ENCODE measurements at places on chromosomes 4 and X.

GRCh38 chrX:9341291-9342201 lies 123.3 kb upstream of the TBL1X start:
- peak; percentile 23 for DNase-seq

GRCh38 chrX:39576041-39576872 lies 521.5 kb downstream of the BCOR start:
- DNase-seq: no peak

DNA sequence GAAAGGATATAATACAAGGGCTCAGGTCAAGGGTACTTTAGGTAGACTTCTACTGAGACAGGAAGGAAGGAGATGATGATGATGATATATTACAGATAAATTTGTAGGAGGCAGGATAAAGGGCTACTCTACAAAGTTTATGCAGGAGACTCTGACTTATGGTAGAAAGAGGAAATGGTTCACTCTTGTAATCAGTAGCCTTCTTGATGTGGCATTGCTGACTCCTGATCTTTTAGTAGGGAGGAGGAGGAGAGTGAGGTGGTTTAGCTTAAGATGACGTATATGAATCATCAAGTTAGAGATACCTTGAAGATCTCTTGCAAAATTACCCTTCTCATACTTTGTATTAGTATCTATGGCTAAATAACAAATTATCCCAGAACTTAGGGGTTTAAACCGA lies 4.7 kb downstream of the BLTP1 start:
- DNase-seq: no peak

DNA sequence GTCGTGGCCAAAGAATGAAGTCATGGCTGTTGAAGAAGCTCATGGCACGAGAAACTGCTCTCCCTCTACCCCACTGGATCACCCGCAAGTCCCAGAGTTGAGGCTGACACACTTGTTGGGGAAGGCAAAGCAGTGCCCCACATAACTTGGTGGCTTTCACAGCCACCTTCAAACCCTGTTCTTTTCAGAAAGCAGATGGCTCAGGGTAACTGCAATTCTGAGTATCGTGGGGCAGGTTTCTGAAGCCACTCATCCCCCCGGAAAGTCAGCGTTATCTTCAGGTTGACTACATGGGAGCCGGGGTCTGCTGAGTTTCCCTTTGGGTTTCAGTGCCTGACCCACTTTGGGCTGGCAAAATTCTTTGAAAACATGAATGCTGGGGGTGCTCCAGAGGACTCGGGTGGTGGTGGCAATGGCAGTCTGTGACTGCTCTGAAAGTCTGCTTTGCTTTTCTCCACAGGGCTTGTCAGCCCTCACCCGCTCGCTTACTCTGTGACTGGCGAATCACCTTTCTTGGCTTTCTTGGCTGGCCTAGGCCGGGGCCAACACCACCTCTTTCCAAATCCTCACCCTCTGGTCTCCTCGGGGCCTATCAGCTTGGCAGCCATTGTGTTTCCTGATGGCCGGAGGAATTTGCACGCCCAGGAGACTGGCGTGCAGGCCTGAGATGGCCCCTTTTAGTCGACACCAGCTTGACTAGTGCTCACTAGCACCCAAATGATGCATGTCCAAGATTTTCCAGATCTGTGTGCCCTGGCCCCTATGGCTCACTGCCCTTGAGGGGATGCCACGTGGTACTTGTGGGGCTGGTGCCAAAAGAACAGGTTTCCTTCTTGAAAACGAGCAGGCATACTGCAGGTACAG lies 7.3 kb downstream of the PPP1R3F start:
- no peak for DNase-seq

GRCh38 chr4:81827577-81828202 lies 356.0 kb upstream of the RASGEF1B start:
- no peak for DNase-seq

GRCh38 chrX:153854702-153855101 lies 24.4 kb upstream of the PDZD4 start:
- no peak for DNase-seq

- no peak for DNase-seq
Measured at GRCh38 chr4:140046543-140046942, 107.4 kb downstream of the MAML3 start.

DNA sequence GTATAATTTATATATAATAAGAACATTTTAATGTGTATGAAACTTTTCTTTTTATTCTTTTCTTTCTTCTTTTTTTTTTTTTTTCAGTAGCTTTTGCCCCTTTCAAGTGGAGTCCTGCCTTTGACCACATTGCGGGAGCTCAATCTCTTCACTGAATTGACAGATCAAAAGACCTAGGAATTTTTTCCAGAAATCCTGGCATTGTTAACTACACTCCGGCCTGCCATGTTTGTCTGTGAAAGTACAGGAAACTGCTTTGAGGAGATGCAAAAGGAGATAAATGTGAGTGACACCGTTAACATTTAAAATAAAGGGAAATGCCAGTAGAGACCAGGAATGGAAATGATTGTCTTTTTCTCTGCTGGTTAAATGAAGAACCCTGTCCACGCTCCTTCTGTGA lies 159.3 kb upstream of the VCX3A start:
- no peak for DNase-seq

DNA sequence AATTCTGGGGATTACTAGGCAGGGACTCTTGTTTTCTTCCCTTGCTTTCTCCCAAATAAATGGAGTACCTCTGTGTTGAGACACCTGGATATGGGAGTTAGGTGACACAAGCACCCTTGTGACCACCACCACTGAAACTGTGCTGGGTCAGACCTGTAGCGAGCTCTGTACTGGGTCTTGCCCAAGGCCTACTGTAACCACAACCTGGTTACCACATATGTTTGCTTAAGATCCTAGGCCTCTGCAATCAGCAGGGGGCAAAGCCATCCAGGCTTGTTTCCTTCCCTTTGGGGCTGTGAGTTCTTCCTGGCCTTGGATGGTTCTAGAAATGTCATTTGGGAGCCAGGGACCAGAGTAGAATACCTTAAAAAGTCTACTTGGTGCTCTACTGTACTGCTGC lies 49.4 kb downstream of the LPAR4 start:
- no peak for DNase-seq

DNA sequence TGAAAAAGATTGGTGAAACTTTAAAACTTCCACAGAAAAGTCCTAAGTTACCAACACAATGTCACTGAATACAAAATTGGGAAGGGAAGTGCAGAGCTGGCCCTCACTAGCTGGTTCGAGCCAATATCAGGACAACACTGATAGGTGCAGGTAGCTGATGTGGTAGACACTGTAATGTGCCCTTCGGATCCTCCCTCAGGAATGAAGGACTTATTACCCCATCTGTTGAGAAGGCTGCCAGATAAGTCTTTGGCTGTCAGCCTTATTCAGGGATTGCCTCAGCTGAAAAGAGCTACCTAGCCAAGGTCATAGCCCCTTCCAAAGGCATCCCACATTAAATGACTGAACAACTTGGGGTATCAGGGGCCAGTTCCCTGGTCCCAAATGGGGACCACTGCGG lies 5.3 kb downstream of the MCF2 start:
- DNase-seq: no peak

- DNase-seq: no peak
Measured at GRCh38 chr4:4857001-4857808, 2.3 kb upstream of the MSX1 start.

- no peak for DNase-seq
Measured at GRCh38 chr4:16862697-16863096, 35.7 kb downstream of the LDB2 start.

DNA sequence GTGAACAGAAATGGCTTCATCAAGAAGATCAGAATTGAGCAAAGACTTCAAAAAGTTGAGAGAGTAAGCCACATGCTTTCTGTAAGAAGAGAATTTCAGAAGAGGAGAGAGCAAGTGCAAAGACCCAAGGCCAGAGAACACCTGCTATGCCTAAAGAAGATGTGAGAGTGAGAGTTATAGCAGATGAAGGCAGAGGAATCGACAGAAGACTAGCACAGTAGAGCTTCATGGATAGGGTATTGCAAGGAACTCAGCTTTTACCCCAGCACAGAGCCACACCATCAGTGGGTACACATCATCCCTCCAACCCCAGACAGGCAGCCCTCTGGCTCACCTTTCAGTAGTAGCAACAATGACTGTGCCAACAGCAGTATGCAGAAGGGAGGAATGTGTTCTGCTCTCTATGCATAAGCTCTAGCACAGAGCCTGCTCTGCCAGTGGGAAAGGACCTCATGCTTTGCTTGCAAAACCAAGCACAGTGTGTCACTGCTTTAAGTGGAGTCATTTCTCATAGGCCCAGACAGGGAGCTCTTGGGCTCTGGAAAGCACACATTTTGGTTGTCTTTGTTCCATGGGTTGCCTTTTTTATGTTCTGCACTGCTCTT lies 318.6 kb downstream of the NAF1 start:
- DNase-seq: no peak

DNA sequence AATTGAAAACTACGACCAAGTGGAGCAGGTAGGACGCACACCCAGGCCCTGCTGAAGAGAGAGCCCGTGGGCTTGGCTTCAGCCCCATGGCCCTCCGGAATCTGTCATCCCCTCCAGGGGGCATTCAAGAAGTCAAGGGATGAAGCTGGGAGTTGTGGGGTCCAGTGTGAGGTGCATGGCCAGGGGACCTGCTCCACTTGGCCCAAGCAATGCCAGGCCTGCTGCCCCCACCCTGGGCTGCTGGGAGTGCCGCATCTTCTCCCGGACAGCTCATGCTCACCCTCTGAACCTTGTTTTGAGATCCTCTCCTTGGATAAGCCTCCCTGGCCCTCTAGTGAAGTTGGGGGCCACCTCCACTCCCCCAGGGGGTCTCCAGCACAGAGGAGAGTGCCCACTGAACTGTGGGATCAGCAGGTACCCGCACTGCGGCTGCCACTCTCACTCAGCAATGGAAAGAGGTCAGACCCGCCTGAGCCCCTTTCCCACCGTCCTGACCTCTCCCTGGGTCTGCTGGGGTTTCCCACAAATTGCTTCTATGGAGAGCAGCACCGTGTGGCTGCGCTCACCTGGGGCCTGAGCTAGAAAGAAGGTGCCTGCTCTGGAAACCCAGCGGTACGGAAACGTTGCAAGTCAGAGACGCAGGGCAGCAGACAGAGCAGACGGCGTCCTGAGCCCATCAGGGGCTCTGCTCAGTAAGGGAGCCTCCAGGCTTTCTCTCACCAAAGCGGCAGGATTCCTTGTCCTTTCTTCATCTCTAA lies 5.0 kb upstream of the ABLIM2 start:
- DNase-seq: no peak

GRCh38 chr4:79987401-79987800 lies 85.6 kb downstream of the ANTXR2 start:
- DNase-seq: no peak

- no peak for DNase-seq
Measured at GRCh38 chr4:18214411-18215055, 193.0 kb upstream of the LCORL start.

- DNase-seq: no peak
Measured at GRCh38 chrX:519741-520140, 110.8 kb upstream of the SHOX start.

GRCh38 chrX:104988038-104988437 lies 232.5 kb downstream of the TEX13A start:
- DNase-seq: no peak

DNA sequence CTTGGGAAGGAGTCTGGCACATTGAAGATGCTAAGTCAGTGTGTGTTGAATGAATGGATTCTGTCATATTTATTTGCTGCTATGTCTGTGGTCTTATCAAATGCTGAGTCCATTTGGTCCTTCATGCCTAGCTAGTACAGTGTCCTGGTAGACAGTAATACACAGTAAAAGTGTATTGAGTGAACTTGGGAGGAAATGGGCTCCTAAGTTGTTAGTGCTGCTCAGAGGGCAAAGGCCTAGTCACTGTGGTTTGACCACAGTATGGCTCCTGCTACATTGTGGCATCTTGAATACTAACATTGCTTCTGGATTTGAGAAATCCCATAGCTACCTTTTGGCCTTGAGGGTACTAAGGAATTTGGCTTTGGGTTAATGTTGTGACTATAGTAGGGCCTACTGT lies 33.9 kb downstream of the MTM1 start:
- no peak for DNase-seq
